Stimulated activated CD8-positive, alpha-beta memory T cell treated with anti-CD3 and anti-CD28 coated beads, Interleukin-15, amount 100 ng/mL, for 4 hours (primary cell): ENCODE measurements at places on chromosomes 6 and 20.

DNA sequence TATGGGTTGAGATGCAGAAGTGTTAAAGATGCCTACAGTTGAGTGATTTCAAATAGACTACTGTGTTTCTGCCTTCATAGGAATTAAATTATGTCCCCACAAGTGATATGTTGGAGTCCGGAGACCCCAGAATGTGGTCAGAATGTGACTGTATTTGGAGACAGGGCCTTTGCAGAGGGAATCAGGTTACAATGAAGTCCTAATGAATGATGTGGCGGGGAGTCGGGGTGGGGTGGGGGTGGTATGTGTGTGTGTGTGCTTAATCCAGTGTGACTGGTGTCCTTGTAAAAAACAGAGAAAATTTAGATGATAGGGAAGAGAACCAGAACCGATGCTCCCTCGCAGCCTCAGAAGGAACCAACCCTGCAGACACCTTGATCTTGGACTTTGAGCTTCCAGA is 448.2 kb downstream of the QKI start:
- no peak for DNase-seq

DNA sequence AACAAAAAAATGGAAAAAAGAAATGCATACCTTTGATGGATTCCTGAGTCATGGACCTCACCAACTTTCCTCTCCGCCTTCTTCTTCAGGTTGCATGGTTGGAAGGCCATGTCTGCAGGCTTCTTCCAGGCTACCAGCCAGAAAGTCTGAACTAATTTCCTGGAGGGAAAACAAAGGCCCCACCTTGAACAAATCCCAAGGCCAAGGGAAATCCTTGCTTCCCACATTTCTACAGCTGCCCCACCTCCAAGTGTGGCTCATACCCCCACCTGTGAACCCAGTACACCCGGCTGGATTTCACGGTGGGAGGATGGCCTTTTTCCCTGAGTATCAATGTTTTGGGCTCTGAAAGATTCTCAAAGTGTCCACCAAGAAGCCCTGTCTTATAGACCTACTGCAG is 22.4 kb downstream of the IL17A start:
- no peak for DNase-seq

DNA sequence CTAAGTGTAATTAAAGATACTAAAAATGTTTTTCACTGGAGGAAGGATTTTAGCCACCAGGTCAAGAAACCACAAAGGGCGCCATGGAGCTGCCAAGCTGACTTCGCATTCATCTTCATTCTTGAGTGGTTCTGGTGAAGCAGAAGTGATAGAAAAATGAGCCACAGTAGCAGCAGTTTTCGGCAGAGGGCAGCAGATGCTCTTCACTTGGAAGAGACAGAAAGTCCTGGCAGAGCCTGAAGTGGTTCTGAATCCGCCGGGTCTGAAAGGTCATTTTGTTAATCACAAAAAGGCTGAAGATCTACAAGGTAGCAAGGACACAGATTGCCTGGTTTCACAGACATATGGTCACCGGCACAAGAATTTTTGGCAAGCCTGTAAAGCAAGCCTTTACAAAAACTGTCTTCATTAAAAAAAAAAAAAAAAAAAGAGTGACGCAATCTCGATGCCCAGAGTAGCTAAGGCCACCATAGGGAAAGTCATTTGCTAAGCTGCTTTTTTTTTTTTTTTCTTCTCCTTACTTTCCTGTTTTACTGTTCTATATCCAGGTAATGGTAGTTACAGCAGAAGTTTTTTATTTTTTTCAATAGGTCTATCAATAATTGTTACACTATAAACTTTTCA is 345.1 kb upstream of the AGPAT4 start:
- no peak for DNase-seq

- no peak for DNase-seq
Observed at GRCh38 chr20:63045991-63046390, 39.2 kb upstream of the BHLHE23 start.

GRCh38 chr6:157290797-157291196 is 32.5 kb downstream of the TMEM242 start:
- no peak for DNase-seq

DNA sequence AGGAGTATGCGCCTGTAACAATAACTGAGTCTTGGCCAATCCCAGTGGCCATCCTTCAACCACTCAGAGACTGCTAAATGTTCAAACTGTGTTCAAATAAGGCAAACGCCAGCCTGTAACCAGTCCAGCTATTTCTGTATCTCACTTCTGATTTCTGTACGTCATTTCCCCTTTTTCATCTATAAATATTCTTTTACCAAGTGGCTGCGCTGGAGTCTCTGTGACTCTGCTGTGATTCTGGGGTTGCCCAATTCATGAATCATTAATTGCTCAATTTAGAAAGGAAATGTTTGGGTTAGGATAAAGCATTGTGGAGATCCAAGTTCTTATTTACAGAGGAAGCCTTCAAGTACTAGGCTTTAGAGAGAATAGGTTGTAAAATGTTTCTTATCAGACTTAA is 89.8 kb upstream of the UST start:
- no peak for DNase-seq

- peak; percentile 39 for DNase-seq
Observed at GRCh38 chr6:33199687-33200218, 712 bp downstream of the RXRB start.

DNA sequence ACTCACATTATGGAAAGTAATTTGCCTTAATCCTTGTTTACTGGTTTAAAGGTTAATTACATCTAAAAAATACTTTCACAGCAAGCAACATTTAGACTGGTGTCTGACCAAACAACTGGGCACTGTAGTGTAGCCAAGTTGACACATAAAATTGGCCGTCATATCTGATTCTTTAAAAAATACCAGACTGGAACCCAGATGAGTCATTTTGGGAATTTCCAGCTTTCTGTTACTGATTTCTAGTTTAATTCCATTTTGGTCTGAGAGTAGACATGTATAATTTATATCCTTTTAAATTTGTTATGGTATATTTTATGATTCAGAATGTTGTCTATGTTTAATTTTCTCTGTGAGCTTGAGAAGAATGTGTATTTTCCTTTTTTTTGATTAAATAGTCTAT is 44.1 kb downstream of the SCP2D1 start:
- no peak for DNase-seq

DNA sequence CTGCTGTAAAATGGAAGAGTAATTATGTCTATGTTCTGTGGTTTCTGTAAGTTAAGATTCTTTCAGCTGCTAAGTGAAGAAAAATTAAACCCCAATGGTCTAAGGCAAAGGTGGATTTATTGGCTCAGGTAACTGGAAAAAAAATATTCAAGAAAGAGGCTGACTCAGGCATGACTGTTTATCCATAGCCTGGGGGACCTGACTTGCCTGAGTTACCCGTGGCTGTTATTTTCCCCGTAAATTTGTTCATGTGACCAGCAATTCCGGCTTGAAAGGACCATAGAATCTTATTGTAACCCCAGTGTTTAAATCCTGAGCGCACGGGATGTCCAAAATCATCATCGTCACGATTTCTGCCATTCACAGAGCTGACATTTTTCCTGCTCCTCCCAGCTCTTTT is 32.3 kb upstream of the SULF2 start:
- no peak for DNase-seq

DNA sequence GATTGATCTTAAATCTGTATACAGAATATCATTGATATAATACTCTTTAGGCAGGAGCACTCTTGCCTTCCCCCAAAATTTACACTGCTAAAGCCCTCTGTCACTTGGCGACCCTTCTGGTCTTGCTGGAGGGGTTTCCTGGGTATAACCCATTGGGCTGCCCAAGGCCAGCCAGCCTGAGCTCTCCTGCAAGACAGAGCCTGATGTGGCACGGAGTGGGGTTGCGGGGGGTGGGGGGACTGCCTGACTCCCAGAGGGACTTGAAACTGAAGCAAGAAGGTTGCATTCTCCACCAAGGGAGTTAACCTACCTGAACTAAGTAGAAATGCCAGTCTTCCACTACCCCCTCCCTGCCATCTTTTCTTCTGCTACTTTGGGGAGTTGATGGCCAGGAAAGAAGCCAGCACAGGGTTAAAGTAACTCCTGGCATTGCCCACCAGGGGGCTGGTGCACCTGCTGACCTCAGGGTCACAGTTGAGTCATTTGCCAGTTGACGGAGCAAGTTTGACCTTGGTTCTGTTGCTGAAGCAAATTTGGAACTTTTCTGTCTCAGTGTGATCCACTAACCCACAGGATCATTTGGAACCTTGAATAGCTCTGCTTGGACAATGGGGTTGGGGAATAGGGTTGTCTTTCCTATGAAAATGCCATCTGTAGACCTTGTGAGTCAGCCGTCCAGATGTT is 79.4 kb downstream of the ASXL1 start:
- DNase-seq, result no peak

DNA sequence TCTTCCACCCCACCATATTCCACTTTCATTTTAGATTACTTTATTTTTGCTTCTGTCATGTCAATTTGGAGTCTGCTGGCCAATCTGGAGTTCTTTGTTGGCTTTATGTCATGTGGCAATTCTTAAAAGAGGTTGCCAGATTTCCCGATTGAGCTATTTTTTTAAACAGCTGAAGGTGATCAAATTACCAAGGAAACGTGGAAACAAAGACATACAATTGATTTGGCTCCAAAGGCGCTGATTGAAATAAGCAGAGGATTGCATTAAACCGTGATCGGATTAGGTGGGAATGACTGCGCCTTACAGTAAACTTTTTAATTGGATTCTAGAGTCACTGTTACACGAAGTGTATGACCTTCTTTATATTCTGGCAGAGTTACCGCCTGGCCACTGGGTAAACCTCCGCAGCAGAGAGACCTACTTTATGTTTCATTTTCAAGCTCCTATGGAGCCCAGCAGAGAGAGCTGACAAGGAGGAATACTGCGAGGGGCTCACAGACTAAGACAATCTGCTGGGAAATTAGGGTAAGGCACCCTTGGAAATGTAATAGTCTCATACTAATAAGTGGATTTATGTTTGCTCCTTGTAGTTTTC is 37.9 kb downstream of the SIM1 start:
- no peak for DNase-seq

GRCh38 chr20:2815242-2815900 is 584 bp downstream of the C20orf141 start:
- DNase-seq, result no peak

- DNase-seq, result no peak
Observed at GRCh38 chr20:7708782-7709181, 231.5 kb downstream of the HAO1 start.

GRCh38 chr6:39520916-39521315 is 198.4 kb upstream of the KCNK16 start:
- no peak for DNase-seq

DNA sequence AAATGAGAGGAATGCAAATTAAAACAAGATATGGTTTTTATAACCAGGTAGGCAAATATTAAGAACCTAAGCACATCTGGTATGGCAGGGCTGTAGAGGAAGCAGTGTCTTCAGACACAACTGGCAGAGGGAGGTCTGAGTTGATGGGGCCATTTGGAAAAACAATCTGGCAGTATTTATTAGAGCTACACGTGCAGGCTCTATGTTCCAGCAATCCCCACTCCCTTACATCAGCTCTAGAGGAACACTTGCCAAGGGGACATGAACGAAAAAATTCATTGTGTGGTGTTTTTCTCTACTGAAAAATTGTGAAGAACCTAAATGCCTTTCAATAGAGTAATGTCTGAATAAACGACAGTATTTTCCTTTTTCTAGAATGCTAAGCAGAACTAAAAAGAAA is 111.6 kb upstream of the EDN1 start:
- DNase-seq, result no peak

DNA sequence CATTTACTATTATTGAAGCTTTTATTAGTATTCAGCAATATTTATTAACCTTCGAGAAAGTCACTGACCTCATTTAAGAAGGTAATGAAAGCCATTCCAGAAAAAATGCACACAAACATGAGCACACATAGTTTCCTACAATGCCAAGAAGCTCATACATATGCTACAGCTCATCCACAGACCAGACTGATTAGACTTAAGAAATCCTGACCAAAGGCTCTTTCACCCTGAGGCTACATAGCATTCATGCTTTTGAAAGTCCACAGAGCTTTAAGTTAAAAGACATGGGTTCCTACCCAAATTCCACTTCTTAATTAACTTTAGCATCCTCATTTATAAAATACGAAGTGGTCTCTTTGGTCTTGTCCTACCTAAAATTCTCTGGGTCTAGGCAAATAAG is 430.4 kb downstream of the TBC1D32 start:
- DNase-seq, result no peak

GRCh38 chr6:107244742-107245480 is 129.6 kb upstream of the BEND3 start:
- DNase-seq, result no peak

- no peak for DNase-seq
Observed at GRCh38 chr6:75234126-75234865, 9.3 kb downstream of the COX7A2 start.

DNA sequence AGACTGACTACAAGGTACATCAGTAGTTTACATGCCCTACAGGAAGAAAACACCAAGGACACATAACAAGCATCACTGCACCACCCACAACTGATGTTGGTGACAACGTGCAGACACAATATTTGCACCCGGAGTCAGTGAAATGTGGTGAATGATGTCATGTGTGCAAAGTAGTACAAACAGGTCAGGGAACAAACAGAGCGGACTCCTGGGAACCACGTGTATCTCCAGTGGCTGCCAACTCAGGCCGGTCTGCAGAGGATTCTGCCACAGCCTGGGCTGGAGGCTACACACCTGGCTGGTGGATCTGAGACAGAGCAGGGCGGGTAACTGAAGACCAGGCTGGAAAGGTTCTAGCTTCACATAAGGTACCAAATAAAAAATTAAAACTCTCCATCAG is 28.2 kb upstream of the RPS6KA2 start:
- no peak for DNase-seq

DNA sequence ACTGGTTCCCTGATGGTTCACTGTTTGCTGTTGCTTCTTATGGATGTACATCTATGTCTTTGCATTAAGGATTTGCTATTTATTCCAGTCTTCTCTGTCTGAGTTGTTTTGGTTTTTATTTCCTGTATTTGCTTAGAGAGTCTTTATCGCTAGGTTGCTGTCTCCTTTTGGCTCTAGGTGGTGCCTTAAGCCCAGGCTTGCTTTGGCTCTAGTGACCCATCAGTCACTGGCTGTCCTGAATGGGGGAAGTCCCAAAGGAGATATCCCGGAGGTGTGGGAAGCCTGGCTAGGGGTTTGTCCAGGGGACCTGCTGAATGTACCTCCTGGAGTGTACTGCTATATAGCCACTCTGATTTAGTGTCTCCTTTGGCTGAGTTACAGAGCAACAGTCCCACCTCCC is 53.4 kb downstream of the MCHR2 start:
- DNase-seq, result no peak

DNA sequence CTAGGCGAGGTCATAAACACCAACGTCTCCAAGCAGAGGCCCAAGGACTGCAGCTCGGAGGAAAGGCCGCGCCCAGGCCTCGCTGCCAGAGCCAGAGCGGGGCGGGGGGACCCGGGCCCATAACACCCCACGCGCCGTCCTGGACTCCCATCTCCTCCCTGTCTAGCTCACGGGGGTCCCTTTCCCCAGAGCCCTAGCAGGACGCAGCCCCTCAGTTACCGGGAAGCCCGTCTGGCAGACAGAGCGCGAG is 44.9 kb downstream of the MDFI start:
- DNase-seq, result no peak

GRCh38 chr6:166774292-166774691 is 147.2 kb upstream of the RPS6KA2 start:
- DNase-seq, result no peak

DNA sequence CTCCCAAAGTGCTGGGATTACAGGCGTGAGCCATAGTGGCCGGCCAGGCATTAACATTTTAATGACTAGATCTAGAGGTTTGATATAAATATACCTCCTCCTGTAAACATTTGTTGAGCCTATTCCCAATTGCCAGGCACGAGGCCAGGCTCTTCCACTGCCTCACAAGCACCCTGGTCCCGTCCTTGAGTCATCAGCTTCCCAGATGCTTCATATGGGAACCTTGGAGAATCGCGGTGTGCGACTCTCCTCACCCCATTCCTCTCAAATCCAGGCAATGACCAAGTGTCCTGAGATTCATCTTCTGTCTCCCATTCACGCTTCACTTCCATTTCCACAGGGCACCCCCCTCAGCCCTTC is 35.9 kb upstream of the PIM1 start:
- DNase-seq, result no peak
